ENCODE measurements at places on chromosomes 4 and X.

DNA sequence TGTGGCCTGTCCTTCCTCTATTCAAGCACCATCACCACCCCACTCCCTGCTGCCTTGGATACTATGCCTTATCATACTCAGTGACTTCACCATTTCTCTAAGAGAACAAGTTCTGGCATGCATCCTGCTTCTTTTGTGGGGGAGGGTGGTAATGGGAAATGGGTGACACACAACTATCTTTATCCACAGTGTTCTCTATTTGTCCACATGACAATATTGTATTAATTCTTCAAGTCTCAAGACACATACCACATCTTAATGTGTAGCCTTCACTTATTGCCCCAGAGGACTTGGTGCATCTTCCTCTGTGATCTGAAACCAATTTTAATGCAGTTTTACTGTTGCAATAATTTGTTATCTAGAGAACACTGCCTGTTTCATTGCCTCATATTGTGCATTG lies 29.3 kb upstream of the UGT2B7 start:
- no peak for DNase-seq

DNA sequence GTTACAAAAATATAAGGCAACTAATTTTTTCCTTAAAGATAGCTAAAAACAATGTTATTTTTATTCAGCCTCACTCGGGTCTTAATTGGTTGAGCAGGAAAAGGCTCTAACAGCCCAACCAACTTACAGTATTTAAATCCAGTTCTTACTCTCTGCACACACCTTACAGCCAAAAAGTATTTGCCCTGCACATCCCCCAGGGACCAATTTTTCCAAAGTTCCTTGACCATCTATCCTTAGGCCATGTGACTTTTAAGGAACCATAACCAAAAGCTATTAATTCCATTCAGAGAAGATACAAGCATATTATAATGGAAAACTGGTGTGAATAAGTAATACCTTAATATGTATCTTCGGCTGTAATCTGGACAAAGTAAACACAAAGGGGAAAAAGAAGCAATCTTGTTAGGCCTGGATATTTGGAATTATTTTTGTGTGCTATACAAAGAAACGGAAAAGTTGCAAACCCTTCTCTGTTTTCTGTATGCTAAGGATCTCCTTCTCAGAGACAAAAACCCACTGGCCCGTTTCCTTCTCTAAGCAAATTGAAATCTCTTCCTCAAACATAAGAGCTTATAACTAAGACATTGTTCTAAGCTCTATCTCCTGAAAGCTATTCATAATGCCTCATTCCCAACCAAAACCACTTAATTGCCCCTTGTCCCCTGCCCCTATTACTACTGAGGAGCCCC lies 1.0 kb upstream of the THAP9 start:
- DNase-seq = peak; percentile 19

GRCh38 chr4:73705056-73705432 lies 35.3 kb upstream of the CXCL8 start:
- peak; percentile 90 for DNase-seq

DNA sequence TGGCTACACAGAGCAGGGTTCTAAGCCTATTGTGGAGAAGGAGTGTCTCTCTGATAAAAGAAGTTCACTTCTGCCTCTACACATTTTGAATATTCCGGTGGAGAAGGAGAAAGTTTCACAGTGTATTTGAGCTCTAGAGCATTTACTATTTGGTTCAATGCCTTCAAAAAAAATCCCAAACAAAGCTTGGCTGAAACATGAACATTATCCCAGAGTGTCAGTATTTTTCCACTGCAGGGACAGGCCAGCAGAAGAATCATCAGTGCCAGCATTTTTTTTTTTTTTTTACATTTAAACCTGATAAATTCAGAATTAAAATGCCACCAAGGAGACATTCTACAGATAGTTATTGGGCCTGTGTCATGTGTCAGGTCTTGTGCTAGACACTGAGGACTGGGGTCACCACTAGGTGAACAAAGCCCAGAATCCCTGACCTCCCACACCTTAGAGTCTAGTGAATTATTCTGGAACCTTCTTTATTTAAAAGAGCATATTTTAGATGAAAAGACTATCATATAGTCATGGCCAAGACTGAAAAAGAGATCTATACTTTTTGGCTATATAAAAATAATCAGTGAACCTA lies 48.0 kb upstream of the NAP1L5 start:
- DNase-seq = no peak

GRCh38 chr4:74534936-74535335 lies 90.0 kb downstream of the AREG start:
- no peak for DNase-seq

GRCh38 chr4:140326395-140326993 lies 47.0 kb upstream of the SCOC start:
- peak; percentile 55 for DNase-seq

DNA sequence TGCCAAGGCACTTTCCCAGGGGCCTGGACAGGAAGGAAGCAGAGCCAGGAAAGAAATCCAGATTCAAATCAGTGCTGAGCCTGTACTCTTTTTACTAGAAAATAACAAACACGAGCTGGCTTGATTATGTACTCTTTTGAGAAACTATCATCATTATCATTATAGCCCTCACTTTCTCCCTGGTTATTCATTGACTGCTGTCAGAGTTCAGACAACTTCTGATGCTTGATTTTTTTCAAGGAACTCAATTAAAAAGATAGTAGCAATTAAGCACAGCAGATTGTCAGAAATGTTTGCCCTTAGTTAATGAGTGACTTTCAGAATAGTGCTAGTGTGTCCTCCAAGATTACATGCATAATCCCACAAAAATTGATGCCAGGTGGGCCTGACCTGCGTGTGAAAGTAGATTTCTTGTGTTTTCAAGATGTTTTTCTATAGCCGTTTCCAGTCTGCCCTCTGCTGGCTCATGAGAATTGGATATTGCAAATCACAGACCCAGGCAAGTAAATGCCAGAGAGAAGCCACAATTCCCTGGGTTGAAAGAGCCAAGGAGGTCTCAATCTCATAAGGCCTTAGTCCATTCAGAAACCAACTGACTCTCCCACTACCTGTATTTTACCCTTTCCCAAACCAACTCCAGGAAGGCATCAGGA lies 14.3 kb upstream of the PNPLA4 start:
- DNase-seq = peak; percentile 6

DNA sequence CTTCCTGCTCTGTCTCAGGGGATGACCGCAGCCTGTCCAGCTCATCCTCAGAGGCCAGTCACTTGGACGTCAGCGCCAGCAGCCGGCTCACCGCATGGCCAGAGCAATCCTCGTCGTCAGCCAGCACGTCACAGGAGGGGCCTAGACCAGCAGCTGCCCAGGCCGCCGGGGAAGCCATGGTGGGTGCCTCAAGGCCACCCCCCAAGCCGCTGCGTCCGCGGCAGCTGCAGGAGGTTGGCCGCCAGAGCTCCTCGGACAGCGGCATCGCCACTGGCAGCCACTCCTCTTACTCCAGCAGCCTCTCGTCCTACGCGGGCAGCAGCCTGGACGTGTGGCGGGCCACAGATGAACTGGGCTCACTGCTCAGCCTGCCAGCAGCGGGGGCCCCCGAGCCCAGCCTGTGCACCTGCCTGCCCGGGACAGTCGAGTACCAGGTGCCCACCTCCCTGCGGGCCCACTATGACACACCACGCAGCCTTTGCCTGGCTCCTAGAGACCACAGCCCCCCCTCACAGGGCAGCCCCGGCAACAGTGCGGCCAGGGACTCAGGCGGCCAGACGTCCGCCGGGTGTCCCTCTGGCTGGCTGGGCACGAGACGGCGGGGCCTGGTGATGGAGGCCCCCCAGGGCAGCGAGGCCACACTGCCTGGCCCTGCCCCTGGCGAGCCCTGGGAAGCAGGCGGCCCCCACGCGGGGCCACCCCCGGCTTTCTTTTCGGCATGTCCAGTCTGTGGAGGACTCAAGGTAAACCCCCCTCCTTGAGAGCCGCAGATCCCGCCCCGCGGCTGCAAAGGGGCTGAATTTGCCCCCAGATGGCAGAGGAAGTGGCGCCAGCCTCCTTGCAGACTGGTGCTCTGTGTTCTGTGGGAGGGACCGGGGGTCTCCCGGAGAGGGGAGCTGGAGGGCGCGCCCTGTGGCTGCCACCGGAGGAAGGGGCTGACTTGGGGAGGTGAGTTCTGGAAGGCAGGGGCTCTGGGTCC lies 29.9 kb downstream of the DOK7 start:
- no peak for DNase-seq

DNA sequence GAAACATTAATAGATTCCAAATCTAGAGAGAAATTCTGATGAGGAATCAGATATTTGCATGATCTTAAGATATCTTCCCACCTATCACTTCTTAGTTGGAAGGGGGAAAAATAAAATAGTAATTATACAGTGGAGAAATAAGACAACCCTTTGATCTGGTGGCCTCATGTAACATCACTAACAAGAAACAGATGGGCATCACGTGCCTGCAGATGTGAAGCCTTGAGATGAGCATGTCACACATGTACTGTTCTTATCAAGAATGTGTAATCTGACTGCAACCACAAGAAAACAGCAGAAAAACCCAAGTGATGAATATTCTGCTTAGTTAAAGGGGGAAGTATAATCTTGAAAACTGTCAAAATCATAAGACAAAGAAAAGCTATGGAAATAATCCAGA lies 31.4 kb upstream of the NKX6-1 start:
- peak; percentile 5 for DNase-seq

DNA sequence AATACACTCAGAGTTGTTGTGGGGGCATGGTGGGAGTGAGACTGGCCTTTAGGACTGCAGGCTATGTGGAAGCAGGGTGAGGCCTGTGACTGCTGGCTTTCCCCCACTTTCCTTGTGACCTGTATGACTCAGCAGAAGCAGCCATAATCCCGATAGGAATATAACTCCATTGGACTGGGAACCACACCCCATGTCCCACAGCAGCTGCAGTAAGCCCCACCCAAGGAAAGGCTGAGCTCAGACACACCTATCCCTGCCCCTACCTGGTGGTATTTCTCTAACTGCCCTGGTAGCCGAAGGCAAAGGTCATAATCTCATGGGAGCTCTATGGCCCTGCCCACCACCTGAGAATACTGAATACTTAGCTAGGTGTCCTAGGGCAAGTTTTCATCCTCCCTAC lies 169.3 kb downstream of the GC start:
- DNase-seq = no peak

DNA sequence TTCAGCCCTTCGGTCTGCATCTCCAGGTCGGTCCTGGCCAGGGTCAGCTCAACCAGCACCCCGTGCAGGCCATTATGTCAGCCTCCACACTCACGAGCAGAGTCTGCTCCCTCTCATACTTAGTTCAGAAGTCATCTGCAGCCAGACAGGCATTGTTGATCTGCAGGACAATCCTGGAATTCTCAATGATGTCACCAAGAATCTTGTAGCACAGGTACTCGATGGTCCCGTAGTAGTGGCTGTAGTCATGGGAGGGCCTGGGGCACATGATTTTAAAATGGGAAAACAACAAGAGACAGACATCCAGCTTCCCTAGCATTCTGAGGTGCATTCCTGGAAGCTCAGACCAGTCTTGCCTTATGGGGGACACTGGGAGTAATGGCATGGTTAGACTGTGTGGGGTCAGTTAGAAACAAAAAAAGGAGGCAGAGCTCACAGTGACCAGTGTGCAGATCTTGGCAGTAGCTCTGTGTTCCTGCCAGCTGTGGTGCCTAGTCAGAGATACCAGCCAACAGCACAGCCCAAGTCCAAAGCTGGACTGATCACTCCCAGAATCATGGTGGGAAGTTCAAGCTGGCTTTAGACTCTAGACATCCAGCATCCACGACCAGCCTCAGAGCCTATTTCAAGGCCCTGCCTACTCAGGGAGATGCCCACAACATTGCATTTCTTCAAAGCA lies 31.9 kb downstream of the LRIT3 start:
- no peak for DNase-seq

- peak; percentile 59 for DNase-seq
Measured at GRCh38 chrX:103831803-103832544, at the start of gene RAB9B. TSS of gene RAB9B (minus strand) at chrX:103832257. CDS start at chrX:103825784, 6,473 bp downstream.

DNA sequence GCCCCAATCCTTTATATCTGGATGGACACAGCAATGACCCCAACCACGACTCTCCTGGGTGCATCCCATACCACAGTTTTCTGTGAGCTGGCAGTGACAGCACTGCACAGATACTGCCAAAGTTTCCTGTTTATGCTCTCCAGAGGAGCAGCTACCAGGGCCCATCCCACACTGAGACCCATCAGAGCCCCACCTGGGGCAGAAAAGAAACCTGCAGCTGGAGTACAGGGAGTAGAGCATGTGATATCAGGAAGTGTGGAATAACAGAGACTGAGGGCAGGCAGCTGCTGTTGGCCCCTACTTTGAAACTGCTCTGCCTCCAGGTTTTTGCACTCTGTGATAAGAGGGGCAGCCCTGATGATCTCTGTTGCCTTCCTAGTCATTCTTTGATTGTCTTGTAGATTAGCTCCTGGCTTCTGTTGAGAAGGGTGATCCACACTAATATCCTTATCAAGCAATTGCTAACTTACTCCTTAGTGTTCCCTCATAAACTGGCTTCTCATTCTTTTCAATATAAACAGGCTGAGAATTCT lies 526.3 kb upstream of the TECRL start:
- no peak for DNase-seq

DNA sequence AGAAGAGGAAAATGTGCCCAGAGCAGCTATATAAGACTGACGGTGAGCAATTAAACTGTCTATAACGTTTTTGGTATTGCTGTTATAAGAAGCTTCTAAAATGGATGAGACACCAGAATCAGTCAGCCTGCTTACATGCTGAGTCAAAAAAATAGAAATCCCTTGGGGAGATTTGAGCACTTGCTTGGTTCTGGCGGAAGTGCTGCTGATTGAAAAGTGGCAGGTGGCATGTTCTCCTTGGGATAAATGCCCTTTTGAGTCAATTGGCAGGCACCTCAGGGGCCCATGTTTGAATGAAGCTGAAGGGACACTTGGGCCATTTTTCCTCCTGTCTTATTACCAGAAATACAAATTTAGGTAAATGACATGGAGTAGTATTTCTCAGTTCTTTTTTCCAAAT lies 148.7 kb downstream of the PTCHD1 start:
- DNase-seq = no peak

DNA sequence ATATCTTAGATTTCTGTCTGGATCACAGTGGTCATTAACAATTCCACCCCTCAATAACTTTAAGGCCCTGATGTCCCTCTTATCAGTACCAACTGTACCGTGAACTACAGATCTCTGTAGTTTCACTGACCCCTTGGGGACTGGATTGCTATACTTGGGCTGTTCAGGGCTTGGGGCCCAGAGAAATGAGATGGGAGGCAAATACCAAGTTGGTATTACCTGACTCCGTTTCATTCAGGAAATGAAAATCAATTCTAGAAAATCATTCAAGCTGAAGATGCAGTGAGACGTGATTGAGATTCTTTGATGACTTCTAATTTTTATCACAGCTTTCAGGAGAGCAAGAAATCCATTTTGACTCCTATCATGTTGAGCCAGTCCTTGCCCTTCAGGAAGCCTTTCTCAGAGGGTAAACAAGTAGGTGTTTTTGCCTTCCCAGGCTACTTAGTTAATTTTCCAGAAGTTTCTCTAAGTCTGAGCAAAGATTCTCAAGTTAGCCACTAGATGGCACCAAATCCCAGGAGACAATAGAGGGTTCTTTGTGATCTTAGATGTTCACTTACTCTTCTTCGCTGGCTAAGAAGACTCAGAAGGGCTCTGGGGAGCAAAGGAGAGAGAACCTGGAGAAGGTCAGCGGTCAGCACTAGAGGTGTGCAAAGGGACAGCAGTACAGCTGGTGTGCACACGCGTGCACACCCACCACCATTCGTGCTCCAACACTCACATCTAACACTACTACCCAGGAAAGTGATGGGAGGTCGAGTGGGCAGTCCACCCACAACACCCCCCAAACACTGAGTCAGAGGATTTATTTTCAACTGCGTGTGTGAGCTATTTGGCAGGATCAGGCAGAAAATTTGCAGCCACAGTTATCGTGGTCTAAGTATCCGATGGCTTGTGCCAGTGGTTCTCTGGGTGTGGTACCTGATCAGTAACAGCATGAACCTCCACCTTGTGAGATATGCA lies 7.4 kb downstream of the HNRNPH2 start:
- peak; percentile 65 for DNase-seq

- DNase-seq = no peak
Measured at GRCh38 chr4:42845586-42845985, 46.9 kb upstream of the GRXCR1 start.
